ENCODE measurements at places on chromosomes 7 and 10. TPM values are rescaled to one million over a fixed set of nuclear protein-coding genes. Genes with fewer than 3 reads are reported as not detected.

ACBD7 gene
- total RNA-seq, result 8.2 TPM

STAG3 gene
- total RNA-seq, result 1.2 TPM

DNA sequence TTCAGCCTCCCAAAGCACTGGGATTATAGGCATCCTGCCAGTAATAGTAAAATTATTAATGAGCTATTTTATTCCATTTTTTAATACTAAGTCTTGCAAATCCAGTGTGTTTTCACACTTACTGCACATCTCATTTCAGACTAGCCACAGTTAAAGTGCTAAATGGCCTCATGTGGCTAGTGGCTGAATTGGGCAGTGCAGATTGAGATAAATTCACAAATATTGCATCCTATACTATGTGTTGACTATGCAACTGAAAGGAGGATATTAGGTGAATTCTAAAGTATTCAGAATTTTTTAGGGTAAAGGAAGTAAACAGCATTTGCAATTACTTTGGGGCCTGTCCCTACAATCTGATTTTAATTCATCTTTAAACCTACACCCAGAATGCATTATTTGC, 10.2 kb downstream of the APBB1IP start:
- no peaks in the 10 kb centered on the region for H3K27me3 ChIP-seq
- H3K36me3 ChIP-seq, result no peaks in the 10 kb centered on the region
- H3K4me1 ChIP-seq, result no peaks in the 10 kb centered on the region

DNA sequence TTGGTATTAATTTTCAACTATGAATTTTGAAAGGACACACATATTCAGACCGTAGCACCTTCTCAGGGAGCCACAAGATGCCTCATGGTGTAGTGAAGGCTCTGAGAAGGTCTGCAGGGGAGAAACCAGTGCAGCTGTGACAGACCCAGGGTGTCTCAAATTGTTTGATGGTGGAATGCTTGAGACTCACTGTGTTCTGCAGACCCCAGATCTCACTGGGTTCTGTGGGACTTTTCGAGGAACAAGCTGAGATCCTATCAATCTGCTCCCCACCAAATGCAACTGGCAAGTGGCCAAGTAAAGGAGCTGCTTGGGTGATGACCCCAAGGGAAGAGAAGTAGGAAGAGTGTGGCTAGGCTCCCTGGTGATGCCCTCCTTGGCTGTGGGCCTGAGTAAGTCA, 130.5 kb upstream of the UNC5B start:
- H3K4me3 ChIP-seq, result no peak overlapping the region
- H3K4me1 ChIP-seq, result no peaks in the 10 kb centered on the region
- H3K36me3 ChIP-seq, result no peaks in the 10 kb centered on the region

- H3K36me3 ChIP-seq, result no peaks in the 10 kb centered on the region
- no peak overlapping the region for H3K27ac ChIP-seq
- H3K27me3 ChIP-seq, result no peaks in the 10 kb centered on the region
Observed at GRCh38 chr7:22627136-22627535, 99.9 kb upstream of the IL6 start.

- no peak for DNase-seq
- no peaks in the 10 kb centered on the region for H3K27me3 ChIP-seq
- H3K27ac ChIP-seq, result no peak overlapping the region
Observed at GRCh38 chr7:108030516-108030915, 27.6 kb upstream of the LAMB1 start.

CFTR gene
- 267 TPM for total RNA-seq

- peak overlapping the region; percentile 39 for H3K27ac ChIP-seq
- no peaks in the 10 kb centered on the region for H3K27me3 ChIP-seq
- peaks cover 34% of the 10 kb centered on the region for H3K4me1 ChIP-seq
- peak; percentile 53 for DNase-seq
Observed at GRCh38 chr10:86439544-86439943, 72.9 kb upstream of the GRID1 start.

- no peak overlapping the region for H3K4me3 ChIP-seq
- no peaks in the 10 kb centered on the region for H3K36me3 ChIP-seq
- H3K27ac ChIP-seq, result no peak overlapping the region
- no peaks in the 10 kb centered on the region for H3K4me1 ChIP-seq
- no peak for DNase-seq
- peaks cover 59% of the 10 kb centered on the region for H3K27me3 ChIP-seq
Observed at GRCh38 chr10:6958711-6959110, 378.6 kb upstream of the PRKCQ start.

- no peaks in the 10 kb centered on the region for H3K36me3 ChIP-seq
- H3K4me1 ChIP-seq, result no peaks in the 10 kb centered on the region
- no peak overlapping the region for H3K27ac ChIP-seq
- no peak overlapping the region for H3K4me3 ChIP-seq
Observed at GRCh38 chr10:105023211-105024111, 382.4 kb downstream of the SORCS3 start.

GRCh38 chr7:33744293-33745075, 160.9 kb upstream of the BMPER start:
- peaks cover 29% of the 10 kb centered on the region for H3K27me3 ChIP-seq
- H3K36me3 ChIP-seq, result no peaks in the 10 kb centered on the region
- no peaks in the 10 kb centered on the region for H3K4me1 ChIP-seq
- no peak overlapping the region for H3K4me3 ChIP-seq
- no peak overlapping the region for H3K27ac ChIP-seq

PNLIPRP3 gene
- total RNA-seq, result not detected

- no peak for DNase-seq
- peaks cover 40% of the 10 kb centered on the region for H3K27me3 ChIP-seq
- no peak overlapping the region for H3K27ac ChIP-seq
- H3K36me3 ChIP-seq, result no peaks in the 10 kb centered on the region
- H3K4me3 ChIP-seq, result no peak overlapping the region
Observed at GRCh38 chr10:77037735-77038403, 599.7 kb downstream of the KCNMA1 start.

OR2A42 gene
- total RNA-seq, result not detected

NEUROD6 gene
- not detected for total RNA-seq

- no peak for DNase-seq
- no peaks in the 10 kb centered on the region for H3K4me1 ChIP-seq
- H3K4me3 ChIP-seq, result no peak overlapping the region
- no peak overlapping the region for H3K27ac ChIP-seq
Observed at GRCh38 chr7:128384726-128385125, 23.2 kb upstream of the PRRT4 start.

SLC16A12 gene
- total RNA-seq, result 1.2 TPM

HABP2 gene
- 1.0 TPM for total RNA-seq

- H3K27ac ChIP-seq, result peak overlapping the region; percentile 70
- peaks cover 60% of the 10 kb centered on the region for H3K4me1 ChIP-seq
- H3K27me3 ChIP-seq, result no peaks in the 10 kb centered on the region
- DNase-seq, result no peak
- peaks cover 28% of the 10 kb centered on the region for H3K36me3 ChIP-seq
- H3K4me3 ChIP-seq, result no peak overlapping the region
Observed at GRCh38 chr7:22665923-22666322, 61.1 kb upstream of the IL6 start.

- peak overlapping the region; percentile 79 for H3K27ac ChIP-seq
- H3K36me3 ChIP-seq, result peaks cover 34% of the 10 kb centered on the region
- peak overlapping the region; percentile 67 for H3K4me3 ChIP-seq
- H3K27me3 ChIP-seq, result no peaks in the 10 kb centered on the region
- no peak for DNase-seq
Observed at GRCh38 chr7:33039903-33040292, 22.7 kb downstream of the NT5C3A start.

- no peak overlapping the region for H3K4me3 ChIP-seq
- no peaks in the 10 kb centered on the region for H3K27me3 ChIP-seq
- H3K36me3 ChIP-seq, result peaks cover 8% of the 10 kb centered on the region
- no peak overlapping the region for H3K27ac ChIP-seq
- no peak for DNase-seq
- no peaks in the 10 kb centered on the region for H3K4me1 ChIP-seq
Observed at GRCh38 chr7:156984174-156984891, 26.1 kb downstream of the MNX1 start.

DNA sequence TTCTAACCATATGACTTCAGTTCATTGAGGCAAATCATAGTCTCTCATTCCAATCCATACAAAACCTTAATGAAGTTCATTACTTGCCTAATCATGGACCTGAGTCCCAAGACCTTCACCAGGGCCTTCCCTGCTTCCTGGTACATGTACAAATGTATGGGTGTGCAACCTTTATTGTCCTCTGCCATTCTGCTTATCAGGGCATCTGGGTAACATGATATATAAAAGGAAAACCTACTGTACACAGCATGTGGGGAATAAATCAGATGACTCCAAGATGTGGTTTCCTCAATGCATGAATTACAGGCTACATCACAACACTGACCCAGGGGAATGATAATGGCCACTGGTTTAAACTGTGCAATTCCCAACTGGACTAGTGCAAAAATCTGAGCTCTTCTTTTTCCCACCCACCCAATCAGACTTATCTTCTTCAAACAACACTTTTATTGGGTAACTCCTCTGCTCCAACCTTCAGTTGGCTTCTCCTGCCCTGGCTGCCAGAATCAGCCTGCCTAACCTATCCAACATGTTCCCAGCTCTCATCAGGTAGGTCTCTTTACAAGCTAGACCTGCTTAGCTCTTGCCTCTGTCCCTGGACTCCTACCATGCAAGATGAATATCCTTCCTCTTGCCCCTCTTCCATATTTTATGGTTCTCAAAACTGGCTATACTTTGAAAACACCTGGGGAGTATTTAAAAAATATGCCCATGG, 11.4 kb downstream of the GOT1 start:
- H3K4me1 ChIP-seq, result peaks cover 22% of the 10 kb centered on the region
- H3K27me3 ChIP-seq, result no peaks in the 10 kb centered on the region
- no peak overlapping the region for H3K27ac ChIP-seq
- no peak overlapping the region for H3K4me3 ChIP-seq
- H3K36me3 ChIP-seq, result peaks cover 15% of the 10 kb centered on the region

DNA sequence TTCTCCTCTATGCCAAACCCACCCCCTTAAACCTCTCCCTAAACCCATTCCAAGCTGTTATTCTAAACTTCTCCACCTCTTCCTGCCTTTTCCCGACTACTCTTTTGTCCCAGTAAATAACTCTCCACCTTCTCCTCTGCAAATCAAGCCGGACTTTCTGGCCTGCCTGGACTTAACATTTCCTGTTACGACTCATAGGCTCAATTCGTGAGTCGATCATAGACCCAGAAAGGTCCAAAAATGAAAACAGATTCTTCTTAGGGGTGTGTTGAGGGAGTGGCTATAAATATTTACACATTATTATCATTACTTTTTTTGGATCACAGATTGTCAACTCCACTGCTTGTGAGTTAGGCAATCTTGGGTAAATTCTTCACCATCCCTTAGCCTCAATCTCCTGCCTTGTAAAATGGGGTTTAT, 59.0 kb upstream of the HABP2 start:
- DNase-seq, result no peak
- no peak overlapping the region for H3K4me3 ChIP-seq
- H3K36me3 ChIP-seq, result no peaks in the 10 kb centered on the region

DNA sequence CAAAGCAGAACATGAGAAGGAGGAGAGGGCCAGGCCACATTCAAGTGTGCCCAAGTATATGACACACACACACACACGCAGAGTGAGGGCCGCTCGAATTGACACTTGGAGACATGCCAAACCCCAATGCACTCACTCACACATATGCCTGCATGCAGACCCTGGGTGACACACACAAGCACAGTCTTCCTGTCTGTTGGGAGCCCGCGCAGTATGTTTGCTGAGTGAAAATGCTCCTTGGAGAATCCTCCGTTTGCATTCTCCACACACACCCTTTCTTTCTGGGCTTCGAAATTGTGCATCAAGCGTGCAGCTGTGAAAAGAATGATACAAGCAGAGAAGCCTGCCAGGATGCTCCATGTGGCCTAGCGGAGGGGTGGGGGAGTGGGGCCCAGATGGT, 120.9 kb downstream of the PLXNA4 start:
- no peak overlapping the region for H3K4me3 ChIP-seq
- no peaks in the 10 kb centered on the region for H3K4me1 ChIP-seq
- peaks cover 74% of the 10 kb centered on the region for H3K27me3 ChIP-seq
- no peak for DNase-seq

SUN3 gene
- 1.1 TPM for total RNA-seq

GRCh38 chr10:114499630-114500190, 95.4 kb upstream of the AFAP1L2 start:
- no peak overlapping the region for H3K4me3 ChIP-seq
- H3K27me3 ChIP-seq, result no peaks in the 10 kb centered on the region
- no peaks in the 10 kb centered on the region for H3K36me3 ChIP-seq
- H3K27ac ChIP-seq, result no peak overlapping the region

- no peaks in the 10 kb centered on the region for H3K36me3 ChIP-seq
- H3K27me3 ChIP-seq, result peaks cover 92% of the 10 kb centered on the region
- H3K4me3 ChIP-seq, result no peak overlapping the region
- H3K27ac ChIP-seq, result no peak overlapping the region
- H3K4me1 ChIP-seq, result no peaks in the 10 kb centered on the region
Observed at GRCh38 chr7:1235501-1236131, 2.9 kb downstream of the UNCX start.

- peaks cover 17% of the 10 kb centered on the region for H3K4me1 ChIP-seq
- H3K27me3 ChIP-seq, result no peaks in the 10 kb centered on the region
- peak overlapping the region; percentile 80 for H3K27ac ChIP-seq
- no peak for DNase-seq
Observed at GRCh38 chr10:75304741-75305390, 69.1 kb upstream of the COMTD1 start.

- no peaks in the 10 kb centered on the region for H3K27me3 ChIP-seq
- H3K27ac ChIP-seq, result no peak overlapping the region
- peaks cover 9% of the 10 kb centered on the region for H3K4me1 ChIP-seq
- no peak overlapping the region for H3K4me3 ChIP-seq
- no peak for DNase-seq
- no peaks in the 10 kb centered on the region for H3K36me3 ChIP-seq
Observed at GRCh38 chr7:107149863-107150262, 18.9 kb upstream of the HBP1 start.

CYP3A4 gene
- not detected for total RNA-seq

All from Calu3 (cell line).